Thyroid gland (tissue), 4 donors: ENCODE measurements at places on chromosomes 1 and 21. TPM values are rescaled to one million over a fixed set of nuclear protein-coding genes. Genes with fewer than 3 reads are reported as not detected.

DNA sequence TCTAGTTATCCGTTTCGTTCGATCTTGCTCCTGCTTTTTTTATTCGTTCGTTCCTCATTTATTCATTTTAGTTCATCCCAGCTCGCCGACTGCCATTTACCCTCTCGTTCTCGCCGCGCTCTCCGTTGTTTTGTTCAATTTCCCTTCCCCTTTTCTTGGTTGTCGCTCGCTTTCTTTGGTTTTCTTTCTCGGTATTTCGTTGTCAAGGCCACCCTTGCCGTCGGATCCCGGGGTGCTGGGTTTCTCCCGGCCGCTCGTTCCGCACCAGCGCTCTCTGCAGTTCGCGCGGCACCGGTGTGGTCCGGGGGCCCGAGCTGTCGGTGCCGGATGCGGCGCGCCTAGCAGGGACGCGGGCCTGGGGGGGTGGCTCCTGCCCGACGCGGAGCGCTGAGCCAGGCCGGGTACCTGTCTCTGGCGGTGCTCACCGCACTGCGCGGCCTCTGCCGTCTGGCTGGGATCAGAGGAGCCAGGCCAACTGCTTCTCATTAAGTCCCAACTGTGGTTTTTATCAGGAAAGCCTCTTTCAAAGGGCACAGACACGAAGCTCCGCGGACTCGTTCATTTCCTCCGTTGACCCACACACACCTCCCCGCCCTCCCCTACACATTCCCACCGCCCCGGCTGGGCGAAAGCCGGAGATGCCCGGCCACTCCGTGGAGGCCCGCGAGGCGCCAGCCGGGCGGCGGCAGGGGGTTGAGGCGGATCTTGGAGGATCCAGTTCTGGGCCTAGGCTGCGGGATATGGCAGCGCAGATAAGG, 1.6 kb downstream of the ALX3 start:
- H3K4me3 ChIP-seq: no peak overlapping the region
- no peak for DNase-seq
- peaks cover 39% of the 10 kb centered on the region for H3K27me3 ChIP-seq
- H3K36me3 ChIP-seq: no peaks in the 10 kb centered on the region
- peaks cover 21% of the 10 kb centered on the region for H3K4me1 ChIP-seq
- H3K27ac ChIP-seq: no peak overlapping the region

Gene IFFO2
- total RNA-seq: 11.3 TPM

Gene C1orf87
- total RNA-seq: not detected

Gene NR0B2
- not detected for total RNA-seq

DNA sequence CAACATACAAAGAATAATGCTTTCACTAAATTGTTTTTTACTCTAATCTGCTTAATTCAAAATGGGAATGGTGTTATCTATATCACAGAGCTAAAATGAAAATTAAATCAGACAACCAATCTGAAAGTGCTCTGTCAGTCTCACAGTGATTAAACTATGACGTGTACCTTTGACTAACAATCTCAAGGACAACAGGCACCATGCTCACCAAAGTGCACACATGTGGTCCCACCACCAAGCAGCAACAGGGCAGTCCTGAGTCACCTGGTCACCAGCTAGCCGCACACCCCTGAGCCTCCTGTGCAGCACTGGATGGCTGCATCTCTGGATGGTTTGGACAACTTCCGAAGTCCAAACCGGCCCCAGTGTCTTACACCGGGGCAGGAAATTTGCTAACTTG, 54.5 kb upstream of the NADK start:
- H3K36me3 ChIP-seq: no peaks in the 10 kb centered on the region
- no peak for DNase-seq
- no peak overlapping the region for H3K4me3 ChIP-seq
- H3K27ac ChIP-seq: no peak overlapping the region
- no peaks in the 10 kb centered on the region for H3K27me3 ChIP-seq
- H3K4me1 ChIP-seq: peaks cover 28% of the 10 kb centered on the region

- H3K4me3 ChIP-seq: no peak overlapping the region
- H3K36me3 ChIP-seq: no peaks in the 10 kb centered on the region
- peak overlapping the region; percentile 99 for H3K27ac ChIP-seq
- peaks cover 32% of the 10 kb centered on the region for H3K4me1 ChIP-seq
Observed at GRCh38 chr1:21022279-21023040, 154.2 kb downstream of the EIF4G3 start.

DNA sequence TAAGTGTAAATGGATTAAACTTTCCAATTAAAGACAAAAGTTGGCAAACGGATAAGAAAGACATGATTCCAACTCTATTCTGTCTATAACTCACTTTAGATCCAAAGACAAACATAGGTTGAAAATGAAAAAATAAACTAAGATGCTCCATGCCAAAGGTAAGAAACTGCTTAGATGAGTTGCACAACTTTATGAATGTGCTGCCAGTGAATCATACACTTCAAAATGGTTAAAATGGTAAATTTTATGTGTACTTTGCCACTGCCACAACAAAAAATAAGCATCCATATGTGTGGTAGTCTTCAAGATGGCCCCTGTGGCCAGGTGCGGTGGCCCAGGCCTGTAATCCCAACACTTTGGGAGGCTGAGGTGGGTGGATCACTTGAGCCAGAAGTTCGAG, 45.0 kb downstream of the NSL1 start:
- H3K36me3 ChIP-seq: no peaks in the 10 kb centered on the region
- no peak for DNase-seq
- peaks cover 3% of the 10 kb centered on the region for H3K4me1 ChIP-seq
- H3K4me3 ChIP-seq: no peak overlapping the region

- H3K27me3 ChIP-seq: no peaks in the 10 kb centered on the region
- no peak for DNase-seq
- H3K4me1 ChIP-seq: peaks cover 6% of the 10 kb centered on the region
- no peaks in the 10 kb centered on the region for H3K36me3 ChIP-seq
Observed at GRCh38 chr1:147547065-147547464, 5.8 kb downstream of the BCL9 start.

Gene FAM163A
- 0.33 TPM for total RNA-seq

- H3K36me3 ChIP-seq: no peaks in the 10 kb centered on the region
- no peak overlapping the region for H3K4me3 ChIP-seq
- H3K27ac ChIP-seq: no peak overlapping the region
- no peak for DNase-seq
Observed at GRCh38 chr1:186750257-186750656, 70.0 kb upstream of the PTGS2 start.

GRCh38 chr1:109762039-109762585, 1.6 kb downstream of the EPS8L3 start:
- H3K27me3 ChIP-seq: no peaks in the 10 kb centered on the region
- H3K27ac ChIP-seq: no peak overlapping the region
- no peak overlapping the region for H3K4me3 ChIP-seq

Gene CFHR3
- 1.5 TPM for total RNA-seq

GRCh38 chr21:39385299-39386145, 36.6 kb upstream of the HMGN1 start:
- no peak overlapping the region for H3K4me3 ChIP-seq
- H3K4me1 ChIP-seq: peaks cover 20% of the 10 kb centered on the region
- no peaks in the 10 kb centered on the region for H3K36me3 ChIP-seq
- peak; percentile 80 for DNase-seq
- peak overlapping the region; percentile 65 for H3K27ac ChIP-seq

Gene FAM72B
- not detected for total RNA-seq

- no peaks in the 10 kb centered on the region for H3K27me3 ChIP-seq
- no peaks in the 10 kb centered on the region for H3K36me3 ChIP-seq
- peak overlapping the region; percentile 87 for H3K27ac ChIP-seq
- peak; percentile 26 for DNase-seq
- H3K4me3 ChIP-seq: peak overlapping the region; percentile 94
Observed at GRCh38 chr1:25430967-25431881, 527 bp downstream of the MACO1 start.

GRCh38 chr1:40621821-40622450, 43.5 kb downstream of the RIMS3 start:
- H3K27me3 ChIP-seq: no peaks in the 10 kb centered on the region
- H3K4me1 ChIP-seq: no peaks in the 10 kb centered on the region
- no peak overlapping the region for H3K4me3 ChIP-seq

GRCh38 chr1:246782120-246782900, 58.1 kb downstream of the SCCPDH start:
- no peaks in the 10 kb centered on the region for H3K36me3 ChIP-seq
- no peaks in the 10 kb centered on the region for H3K4me1 ChIP-seq
- no peaks in the 10 kb centered on the region for H3K27me3 ChIP-seq
- DNase-seq: no peak

Gene LAX1
- total RNA-seq: 0.67 TPM

Gene SPRR2G
- total RNA-seq: not detected

Gene RGS13
- not detected for total RNA-seq

Gene TNFRSF4
- total RNA-seq: 1.5 TPM

- H3K4me3 ChIP-seq: no peak overlapping the region
- H3K27ac ChIP-seq: no peak overlapping the region
- no peaks in the 10 kb centered on the region for H3K27me3 ChIP-seq
- no peaks in the 10 kb centered on the region for H3K4me1 ChIP-seq
Observed at GRCh38 chr1:175801979-175802378, 58.6 kb upstream of the TNR start.

GRCh38 chr1:12380326-12381249, 150.8 kb downstream of the VPS13D start:
- peaks cover 29% of the 10 kb centered on the region for H3K36me3 ChIP-seq
- peaks cover 10% of the 10 kb centered on the region for H3K4me1 ChIP-seq
- no peak overlapping the region for H3K4me3 ChIP-seq

Gene TMEM125
- 127 TPM for total RNA-seq

GRCh38 chr1:203580733-203581132, 45.9 kb upstream of the ATP2B4 start:
- H3K4me1 ChIP-seq: no peaks in the 10 kb centered on the region
- H3K27me3 ChIP-seq: no peaks in the 10 kb centered on the region
- H3K4me3 ChIP-seq: no peak overlapping the region

GRCh38 chr21:43907751-43908150, 42.7 kb downstream of the AGPAT3 start:
- H3K36me3 ChIP-seq: peaks cover 5% of the 10 kb centered on the region
- peaks cover 46% of the 10 kb centered on the region for H3K4me1 ChIP-seq
- H3K27ac ChIP-seq: peak overlapping the region; percentile 22
- H3K27me3 ChIP-seq: no peaks in the 10 kb centered on the region
- no peak overlapping the region for H3K4me3 ChIP-seq

DNA sequence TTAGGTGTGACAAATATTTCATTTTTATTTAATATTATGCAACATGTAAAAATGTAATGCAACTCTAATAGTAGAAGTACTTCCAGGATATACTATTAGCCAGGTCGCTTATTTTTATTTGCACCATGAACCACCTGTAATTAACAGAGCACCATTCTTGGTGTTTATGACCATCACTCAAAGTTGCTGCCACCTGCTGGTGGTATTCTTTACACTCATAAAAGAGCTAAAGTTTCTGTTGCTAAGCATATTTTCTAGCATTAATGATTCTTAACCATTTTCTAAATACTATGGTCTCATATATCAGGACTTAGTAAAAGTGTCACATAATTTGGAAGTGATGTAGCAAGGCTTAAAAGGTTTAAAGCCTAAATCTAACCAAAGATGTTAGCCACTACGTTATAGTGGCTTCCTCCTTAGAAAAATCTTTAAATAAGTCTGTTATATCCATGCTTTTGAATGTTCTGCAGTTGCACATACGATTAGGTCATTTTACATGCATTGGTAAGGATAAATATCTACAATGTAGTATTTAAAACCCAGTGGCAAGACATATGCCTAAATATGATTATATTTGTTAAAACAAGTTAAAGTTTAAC, 244.5 kb downstream of the NEGR1 start:
- peak; percentile 52 for DNase-seq
- no peaks in the 10 kb centered on the region for H3K27me3 ChIP-seq
- H3K4me3 ChIP-seq: no peak overlapping the region

Gene LYPD8
- total RNA-seq: not detected

DNA sequence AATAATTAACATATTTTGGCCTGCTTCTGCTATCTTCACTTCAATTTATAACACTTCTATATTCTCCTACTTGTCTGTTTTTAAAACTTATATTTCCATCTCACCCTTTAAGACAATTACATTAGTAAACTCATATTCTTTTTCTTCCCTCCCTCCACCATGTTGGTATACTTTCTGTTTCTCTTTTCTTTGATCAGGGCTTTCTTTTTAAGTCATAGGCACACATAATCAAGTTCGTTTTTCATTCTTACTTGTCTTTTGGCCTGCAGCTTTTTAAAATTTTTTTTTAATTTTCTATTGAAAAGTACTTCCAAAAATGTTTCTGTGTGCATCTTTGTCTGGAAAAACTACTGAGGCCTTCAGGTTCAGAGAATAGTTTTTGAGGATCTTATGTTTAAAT, 2.3 kb downstream of the PYHIN1 start:
- DNase-seq: no peak
- no peaks in the 10 kb centered on the region for H3K4me1 ChIP-seq
- H3K36me3 ChIP-seq: no peaks in the 10 kb centered on the region

DNA sequence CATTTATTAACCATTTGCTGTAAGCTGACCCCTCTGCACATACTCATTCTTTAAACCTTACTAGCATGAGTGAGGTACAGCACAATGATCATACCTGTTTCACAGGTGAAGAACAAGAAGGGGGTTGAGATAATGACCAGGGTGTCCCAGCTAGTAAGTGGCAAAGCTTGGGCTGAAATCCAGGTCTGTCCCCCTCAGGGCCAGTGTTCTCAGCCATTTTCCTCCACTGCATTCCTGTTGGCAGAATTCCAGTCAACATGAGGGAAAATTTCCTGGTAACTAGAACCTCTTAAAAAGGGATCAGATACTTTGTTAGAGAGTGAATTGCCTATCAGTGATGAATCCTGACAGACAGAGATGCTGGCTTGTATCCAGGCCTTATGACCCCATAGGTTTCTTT, 48.1 kb downstream of the SPATA46 start:
- no peaks in the 10 kb centered on the region for H3K36me3 ChIP-seq
- H3K4me1 ChIP-seq: no peaks in the 10 kb centered on the region
- DNase-seq: no peak
- H3K27me3 ChIP-seq: no peaks in the 10 kb centered on the region
- no peak overlapping the region for H3K4me3 ChIP-seq

- no peaks in the 10 kb centered on the region for H3K36me3 ChIP-seq
- H3K4me1 ChIP-seq: peaks cover 25% of the 10 kb centered on the region
- DNase-seq: peak; percentile 15
Observed at GRCh38 chr1:6260961-6261614, at the start of gene GPR153. Gene GPR153, minus strand, starts transcription at chr1:6261098. Its CDS starts 6,193 bp downstream, at chr1:6254905.

GRCh38 chr21:14259747-14260146, 43.8 kb downstream of the RBM11 start:
- no peak for DNase-seq
- no peaks in the 10 kb centered on the region for H3K36me3 ChIP-seq
- H3K27ac ChIP-seq: no peak overlapping the region
- H3K4me1 ChIP-seq: no peaks in the 10 kb centered on the region

GRCh38 chr1:218671573-218671972, 326.4 kb downstream of the TGFB2 start:
- H3K4me1 ChIP-seq: no peaks in the 10 kb centered on the region
- no peaks in the 10 kb centered on the region for H3K27me3 ChIP-seq
- H3K4me3 ChIP-seq: no peak overlapping the region
- H3K36me3 ChIP-seq: no peaks in the 10 kb centered on the region

Gene BARHL2
- total RNA-seq: not detected

Gene BCAN
- 0.54 TPM for total RNA-seq

Gene DARS2
- total RNA-seq: 26.9 TPM
